Glomerular endothelial cell (primary cell): ENCODE measurements at places on chromosomes 1 and 21. TPM values are rescaled to one million over a fixed set of nuclear protein-coding genes. Genes with fewer than 3 reads are reported as not detected.

The TNFAIP8L2 gene
- not detected in 2 replicates for total RNA-seq

The ADPRS gene
- 50.9 TPM in 2 replicates for total RNA-seq

The VTCN1 gene
- total RNA-seq, result not detected in 2 replicates

The SPATA21 gene
- not detected in 2 replicates for total RNA-seq

The KANK4 gene
- not detected in 2 replicates for total RNA-seq

The GPX7 gene
- 19.5 and 36.8 TPM in 2 replicates for total RNA-seq

The ARL8A gene
- 60.0 and 68.8 TPM in 2 replicates for total RNA-seq

The TIE1 gene
- 479 and 640 TPM in 2 replicates for total RNA-seq

The S100A12 gene
- not detected in 2 replicates for total RNA-seq

The LEFTY2 gene
- total RNA-seq, result not detected in 2 replicates

GRCh38 chr1:16294219-16295212, 57.5 kb upstream of the CPLANE2 start:
- DNase-seq, result no peak

- no peak for DNase-seq
Measured at GRCh38 chr21:31720739-31721138, 11.2 kb downstream of the SCAF4 start.

DNA sequence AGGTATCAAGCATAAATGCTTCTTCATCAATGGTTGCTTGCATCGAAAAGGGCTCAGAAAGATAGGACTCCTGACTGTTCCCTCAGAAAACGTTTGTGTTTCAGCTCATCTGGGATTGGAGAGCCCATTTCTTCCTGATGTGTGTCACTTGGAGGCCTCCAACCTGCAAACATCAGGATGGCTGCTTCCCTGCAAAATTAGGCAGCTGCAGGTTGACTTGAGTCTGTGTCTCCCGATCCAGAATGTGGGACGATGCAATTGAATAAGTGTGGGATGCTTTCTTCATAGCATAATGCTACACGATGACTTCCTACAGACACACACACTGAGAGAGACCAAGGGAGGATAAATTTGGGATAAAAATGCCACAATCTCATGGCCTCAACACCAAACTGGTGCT, 42.2 kb downstream of the OLIG1 start:
- DNase-seq, result no peak

DNA sequence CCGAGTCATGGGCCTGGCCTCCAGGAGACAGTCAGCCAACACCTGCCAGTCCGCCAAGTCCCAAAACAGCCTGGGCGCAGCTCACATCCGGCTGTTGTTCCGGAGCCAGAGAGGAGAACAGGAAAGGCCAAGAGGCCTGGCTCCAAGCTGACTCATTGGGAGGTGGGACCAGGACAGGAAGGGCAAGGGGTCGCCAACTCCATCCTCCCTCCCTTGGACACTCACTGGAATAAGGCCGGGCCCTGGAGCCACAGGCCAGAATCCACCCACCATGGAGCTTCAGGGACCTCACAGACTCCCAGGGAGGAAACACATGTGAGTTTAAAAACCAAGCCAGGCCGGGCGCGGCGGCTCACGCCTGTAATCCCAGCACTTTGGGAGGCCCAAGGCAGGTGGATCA, 25.1 kb upstream of the CLIC4 start:
- DNase-seq, result peak; percentile 87

GRCh38 chr1:119984771-119985170, 84.7 kb downstream of the NOTCH2 start:
- DNase-seq, result no peak

GRCh38 chr1:55353707-55354620, 138.8 kb upstream of the USP24 start:
- no peak for DNase-seq

DNA sequence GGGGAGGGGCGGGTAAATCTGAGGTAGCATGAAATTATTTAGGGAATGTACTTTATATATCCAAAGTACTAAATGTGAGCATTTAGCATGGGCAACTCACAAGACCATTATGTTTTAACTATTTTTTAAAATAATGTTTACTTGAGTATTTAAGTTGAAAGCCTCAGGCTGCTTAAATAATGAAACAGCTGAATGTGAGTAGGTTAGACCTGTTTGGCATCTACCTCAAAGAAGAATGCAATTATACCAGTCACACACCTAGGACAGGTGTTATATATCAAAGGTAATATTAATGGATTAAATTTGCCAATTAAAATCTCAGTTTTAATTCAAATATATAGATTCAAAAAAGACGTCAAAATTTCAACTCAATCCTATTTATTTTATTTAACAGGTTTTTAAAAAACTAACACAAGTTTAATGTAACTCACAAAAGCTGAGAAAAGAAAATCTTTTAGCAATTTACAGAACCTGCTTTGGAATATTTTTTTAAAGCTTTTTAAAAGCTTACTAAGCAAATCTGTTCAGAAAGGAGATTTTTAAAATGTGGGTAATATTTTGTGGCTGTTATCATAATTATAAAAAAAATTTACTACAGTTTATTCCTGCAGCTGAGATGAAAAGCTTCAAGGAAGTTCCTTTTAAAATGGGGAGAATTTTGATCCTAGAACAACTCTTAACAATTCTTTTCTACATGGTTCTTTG, 104.6 kb upstream of the LBR start:
- no peak for DNase-seq

DNA sequence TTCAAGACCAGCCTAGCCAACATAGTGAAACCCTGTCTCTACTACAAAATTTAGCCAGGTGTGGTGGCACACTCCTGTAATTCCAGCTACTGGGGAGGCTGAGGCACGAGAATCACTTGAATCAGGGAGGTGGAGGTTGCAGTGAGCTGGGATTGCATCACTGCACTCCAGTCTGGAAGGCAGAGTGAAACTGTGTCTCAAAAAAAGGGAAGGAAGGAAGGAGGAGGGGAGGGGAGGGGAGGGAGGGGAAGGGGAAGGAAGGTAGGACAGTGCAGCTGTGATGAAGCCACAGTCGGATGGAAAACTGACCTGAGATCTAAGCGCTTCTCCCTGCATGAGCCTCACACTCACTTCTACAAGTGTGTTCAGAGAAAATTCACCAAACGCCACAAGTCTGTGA, 22.0 kb upstream of the FHAD1 start:
- DNase-seq, result no peak

- no peak for DNase-seq
Measured at GRCh38 chr1:155272466-155273342, 600 bp downstream of the CLK2 start.

DNA sequence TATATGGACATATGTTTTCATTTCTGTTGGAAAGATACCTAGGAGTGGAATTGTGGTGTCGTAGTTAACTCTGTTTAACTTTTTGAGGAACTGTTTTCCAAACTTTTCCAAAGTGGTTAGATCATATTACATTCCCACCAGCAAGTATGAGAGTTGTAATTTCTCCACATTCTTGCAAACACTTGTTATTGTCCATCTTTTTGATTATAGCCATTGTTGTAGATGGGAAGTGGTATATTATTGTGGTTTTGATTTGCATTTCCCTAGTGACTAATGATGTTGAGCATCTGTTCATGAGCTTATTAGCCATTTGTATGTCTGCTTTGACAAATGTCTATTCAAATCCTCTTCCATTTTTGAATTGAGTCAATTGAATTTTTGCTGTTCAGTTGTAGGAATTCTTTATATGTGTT, 19.8 kb downstream of the CAMTA1 start:
- DNase-seq, result no peak

DNA sequence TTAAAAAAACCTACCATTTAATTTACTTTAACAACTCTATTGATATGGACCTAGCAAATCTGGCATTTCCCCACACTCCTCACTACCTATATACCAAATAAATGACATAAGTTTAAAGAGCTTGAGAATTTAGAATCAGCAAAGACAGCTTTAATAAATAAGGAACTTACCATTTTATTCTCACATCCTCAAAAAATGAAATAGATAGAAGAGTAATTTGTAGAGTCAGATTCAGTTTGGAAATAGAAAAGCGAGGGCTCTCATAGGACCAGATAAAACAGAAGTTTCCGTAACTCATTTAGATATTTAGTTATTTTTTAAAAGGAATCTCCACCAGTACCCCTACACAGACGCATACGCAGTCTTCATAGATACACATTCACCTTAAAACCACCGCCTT, 117.9 kb downstream of the RGS2 start:
- no peak for DNase-seq

GRCh38 chr1:67307251-67308060, at the start of gene IL12RB2:
IL12RB2 (plus strand) TSS chr1:67307873; CDS start chr1:67320369, 12,496 bp downstream.
- no peak for DNase-seq

- DNase-seq, result no peak
Measured at GRCh38 chr1:194503209-194503608, 1316.8 kb upstream of the B3GALT2 start.

DNA sequence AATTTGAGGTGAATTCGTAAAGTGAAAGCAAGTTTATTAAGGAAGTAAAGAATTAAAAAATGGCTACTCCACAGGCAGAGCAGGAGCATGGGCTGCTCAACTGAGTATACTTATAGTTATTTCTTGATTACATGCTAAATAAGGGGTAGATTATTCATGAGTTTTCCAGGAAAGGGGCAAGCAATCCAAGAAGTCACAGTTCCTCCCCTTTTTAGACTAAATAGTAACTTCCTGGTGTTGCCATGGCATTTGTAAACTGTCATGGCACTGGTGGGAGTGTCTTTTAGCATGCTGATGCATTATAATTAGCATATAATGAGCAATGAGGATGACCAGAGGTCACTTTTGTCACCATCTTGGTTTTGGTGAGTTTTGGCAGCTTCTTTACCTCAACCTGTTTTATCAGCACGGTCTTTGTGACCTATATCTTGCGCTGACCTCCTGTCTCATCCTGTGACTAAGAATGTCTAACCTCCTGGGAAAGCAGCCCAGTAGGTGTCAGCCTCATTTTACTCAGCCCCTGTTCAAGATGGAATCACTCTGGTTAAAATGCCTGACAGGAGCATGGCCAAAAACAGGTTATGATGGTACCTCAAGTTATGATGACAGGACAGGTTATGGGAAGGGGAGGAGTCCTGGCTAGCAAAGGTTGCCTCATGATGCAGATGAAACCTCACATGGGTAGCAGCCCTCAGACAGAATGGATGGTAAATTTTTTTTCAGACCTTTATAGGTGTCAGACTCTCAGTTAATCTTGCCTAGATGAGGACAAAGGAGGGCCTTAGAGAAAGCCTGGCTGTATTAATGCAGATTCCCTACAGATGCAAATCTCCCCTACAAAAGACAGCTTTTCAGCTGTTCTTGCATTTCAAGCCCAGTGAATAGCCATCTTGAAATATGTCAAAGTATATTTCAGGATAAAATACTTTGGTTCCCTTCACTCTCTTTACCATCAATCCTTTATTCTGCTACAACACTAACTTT, 49.7 kb downstream of the SIPA1L2 start:
- no peak for DNase-seq

GRCh38 chr1:179807691-179808485, 64.8 kb downstream of the FAM163A start:
- no peak for DNase-seq

DNA sequence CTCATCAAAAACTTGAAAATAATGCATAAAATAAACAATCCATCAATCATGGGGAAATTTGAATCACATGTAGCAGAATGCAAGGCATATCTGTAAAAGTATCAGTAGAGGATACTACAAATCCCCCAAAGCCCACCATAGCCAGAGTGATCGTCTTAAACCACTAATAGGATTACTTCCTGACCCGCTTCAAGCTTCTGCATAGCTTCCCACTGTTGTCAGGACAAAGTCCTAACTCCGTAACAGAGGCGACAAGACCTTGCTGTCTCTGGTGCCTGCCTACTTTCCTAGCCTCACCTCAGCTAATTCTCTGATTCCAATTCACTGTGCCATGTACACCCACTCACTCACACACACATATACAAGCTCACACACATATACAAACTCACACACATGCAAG, 161.2 kb upstream of the NFIA start:
- no peak for DNase-seq

- no peak for DNase-seq
Measured at GRCh38 chr1:30277415-30277814, 446.0 kb downstream of the MATN1 start.

DNA sequence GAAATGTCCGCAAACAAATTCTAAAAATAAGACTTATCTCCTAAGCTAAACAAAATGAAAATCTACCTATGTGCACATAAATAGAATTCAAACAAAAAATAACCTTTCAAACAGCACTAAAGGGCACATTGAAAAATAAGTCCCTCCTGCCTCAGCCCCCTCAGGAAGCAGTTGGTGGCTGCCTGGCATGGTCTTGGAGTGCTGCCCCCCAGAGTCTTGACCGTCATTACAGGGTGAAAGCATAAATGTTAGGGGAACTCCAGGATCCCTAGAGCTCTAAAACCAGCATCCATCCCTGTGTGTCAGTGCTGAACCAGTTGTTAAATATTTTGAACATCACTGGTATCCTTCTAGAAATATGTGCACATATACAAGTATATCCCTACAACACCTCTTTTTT, 6.5 kb upstream of the NPL start:
- DNase-seq, result no peak

DNA sequence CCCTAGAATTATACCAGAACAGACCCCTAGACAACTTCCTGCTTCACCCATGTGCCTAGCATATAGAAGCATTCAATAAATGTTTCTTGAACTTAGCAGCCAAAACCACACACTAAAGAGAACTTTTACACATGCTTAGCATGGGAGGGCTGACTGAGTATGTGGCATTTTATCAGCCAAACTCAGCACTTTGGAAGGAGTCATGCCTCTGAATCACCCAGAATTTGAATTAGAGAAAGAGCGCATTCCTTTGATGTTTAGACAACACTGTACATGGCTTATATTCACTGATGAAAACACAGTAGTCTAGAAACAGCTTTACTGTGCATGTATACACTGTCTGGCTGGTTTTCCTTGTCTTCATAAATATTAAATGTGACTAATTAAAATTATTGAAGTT, 26.1 kb downstream of the SPAG17 start:
- no peak for DNase-seq

DNA sequence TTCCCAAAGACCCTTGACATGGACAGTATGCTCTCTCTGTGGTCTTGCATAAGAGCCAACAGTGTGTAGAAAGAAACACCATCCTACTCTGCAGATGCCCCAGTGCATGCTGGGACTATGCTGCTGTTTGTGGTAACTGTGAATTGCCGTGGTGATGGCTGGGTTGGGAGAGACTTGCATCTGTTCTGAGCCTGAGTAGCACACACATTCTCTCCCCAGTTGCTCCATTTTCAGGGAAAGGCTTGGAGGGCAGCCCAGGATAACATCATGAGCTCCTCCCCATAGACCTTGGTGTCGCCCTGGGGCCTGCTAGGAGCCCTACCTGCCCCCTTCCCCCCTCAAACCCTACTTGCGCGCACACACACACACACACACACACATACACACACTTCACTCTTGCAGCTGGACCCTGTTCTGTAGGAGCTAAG, 120.9 kb upstream of the IPO9 start:
- DNase-seq, result no peak
